ENCODE measurements at places on chromosomes 2 and 18.

DNA sequence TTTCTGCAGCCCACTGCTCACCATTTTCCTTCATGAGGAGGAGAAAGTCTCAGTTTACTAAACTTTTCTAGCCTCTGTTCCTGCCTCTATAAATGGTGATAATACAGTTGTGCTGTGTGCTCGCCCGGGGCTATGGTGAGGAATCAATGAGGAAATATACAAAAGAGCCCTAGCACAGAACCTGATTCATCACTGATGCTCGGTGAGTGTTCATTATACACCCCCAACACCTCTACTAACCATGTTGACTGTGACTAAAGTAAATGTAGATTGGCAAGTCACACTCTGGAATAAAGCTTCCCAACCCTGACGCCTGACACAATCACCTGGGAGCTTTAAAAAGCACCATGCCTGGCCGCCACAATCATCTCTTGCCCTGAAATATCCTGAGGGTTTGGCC is 118.8 kb upstream of the CYP1B1 start:
- no peak for DNase-seq

DNA sequence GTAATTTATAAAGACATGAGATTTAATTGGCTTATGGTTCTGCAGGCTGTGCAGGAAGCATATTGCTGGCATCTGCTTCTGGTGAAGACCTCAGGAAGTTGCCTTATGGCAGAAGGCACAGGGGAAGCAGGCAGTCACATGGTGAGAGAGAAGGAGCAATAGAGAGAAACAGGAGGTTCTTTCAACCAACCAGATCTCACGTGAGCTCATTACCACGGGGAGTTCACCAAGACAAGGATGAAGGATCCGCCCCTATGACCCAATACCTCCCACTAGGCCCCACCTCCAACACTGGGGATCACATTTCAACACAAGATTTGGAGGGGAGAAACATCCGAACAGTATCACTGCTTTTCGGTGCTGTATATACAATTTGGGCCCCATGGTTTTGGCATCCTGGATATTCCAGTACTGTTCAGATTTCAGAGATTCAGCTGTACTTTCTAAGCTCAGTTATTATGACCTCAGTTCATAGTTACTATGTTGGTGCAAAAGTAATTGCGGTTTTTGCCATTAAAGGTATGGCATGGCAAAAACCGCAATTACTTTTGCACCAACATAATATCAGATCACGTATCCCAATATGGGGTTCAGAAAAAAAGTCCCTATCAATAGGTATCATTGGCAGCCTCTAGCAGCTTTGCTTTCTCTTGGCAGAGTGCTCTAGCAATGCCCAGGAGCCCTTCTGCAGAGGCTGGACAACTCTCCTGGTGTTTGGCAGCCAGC is 189.6 kb upstream of the SIX3 start:
- DNase-seq, result no peak

- no peak for DNase-seq
Measured at GRCh38 chr2:28543316-28544035, 47.6 kb downstream of the PLB1 start.

DNA sequence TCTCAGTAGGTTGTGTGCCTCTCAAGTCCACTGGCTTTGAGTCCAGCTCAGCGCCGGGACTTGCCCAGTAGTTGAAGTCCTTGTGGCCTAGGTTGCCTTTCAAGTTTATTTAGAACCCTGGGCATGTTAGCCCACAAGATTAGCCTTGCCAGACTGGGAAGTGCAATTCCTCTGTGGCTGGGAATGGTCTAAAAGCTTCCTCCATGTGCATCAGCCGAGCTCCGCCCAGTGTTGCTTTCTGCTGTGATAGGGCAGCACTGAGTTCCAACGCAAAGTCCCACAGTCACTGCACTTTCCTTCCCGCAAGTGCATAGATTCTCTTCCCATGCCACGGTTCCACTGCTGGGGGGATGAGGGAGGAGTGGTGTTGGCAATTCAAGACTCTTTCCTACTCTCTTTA is 308.9 kb upstream of the THUMPD2 start:
- no peak for DNase-seq

- no peak for DNase-seq
Measured at GRCh38 chr18:21063011-21063410, 48.6 kb downstream of the ROCK1 start.

- no peak for DNase-seq
Measured at GRCh38 chr2:30652271-30652915, 154.9 kb downstream of the CAPN13 start.

GRCh38 chr2:9092383-9093282 is 89.1 kb upstream of the MBOAT2 start:
- no peak for DNase-seq

- DNase-seq, result no peak
Measured at GRCh38 chr2:234495251-234496054, 1.4 kb downstream of the ARL4C start.

DNA sequence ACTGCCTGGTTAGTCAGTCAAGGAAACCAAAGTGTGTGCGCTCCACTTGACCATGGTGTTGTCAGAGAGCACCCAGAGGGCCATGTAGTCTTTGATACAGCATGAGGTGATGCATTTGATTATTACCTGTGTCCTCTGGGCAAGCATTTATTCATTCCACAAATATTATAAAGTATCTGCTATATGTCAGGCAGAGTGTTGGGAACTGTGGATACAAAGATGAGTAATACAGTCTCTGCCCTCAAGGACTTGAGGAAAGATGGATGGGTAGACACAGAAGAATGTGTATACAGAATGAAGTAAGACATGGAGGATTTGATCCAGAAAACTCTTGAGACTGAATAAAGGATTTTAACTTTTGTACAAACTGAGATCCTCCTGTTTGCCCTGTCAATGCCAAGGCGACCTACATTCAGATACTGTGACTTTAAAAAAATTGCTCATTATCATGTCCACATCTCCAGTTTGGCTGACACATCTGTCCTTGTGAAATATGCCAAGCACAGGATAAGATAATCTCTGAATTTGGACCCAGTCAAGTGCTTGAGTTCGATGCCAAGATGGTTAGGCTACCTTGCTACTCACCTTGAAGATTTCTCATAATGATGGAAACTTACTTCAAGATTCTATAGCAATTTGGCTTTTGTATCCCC is 50.8 kb downstream of the ACYP2 start:
- DNase-seq, result no peak

- DNase-seq, result no peak
Measured at GRCh38 chr2:218832520-218832919, 917 bp upstream of the PRKAG3 start.

DNA sequence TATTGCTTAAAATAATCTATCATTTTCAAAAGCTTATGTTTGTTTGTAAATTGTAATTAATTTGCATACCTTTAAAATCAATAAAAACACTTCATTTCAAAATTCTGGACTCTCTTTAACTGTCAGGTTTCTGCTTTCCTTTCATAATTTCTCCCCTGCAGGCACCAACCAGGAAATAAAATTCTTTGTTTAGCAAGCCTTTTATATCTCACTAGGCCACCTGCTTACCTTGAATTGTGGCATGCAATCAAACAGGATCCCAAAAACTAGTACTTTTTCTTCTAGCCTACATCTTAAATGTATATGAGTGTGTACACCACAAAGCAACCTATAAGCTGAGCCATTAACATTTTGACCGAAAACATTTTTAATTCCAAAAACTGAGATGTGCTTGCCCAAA is 233.1 kb downstream of the NR4A2 start:
- DNase-seq, result no peak

DNA sequence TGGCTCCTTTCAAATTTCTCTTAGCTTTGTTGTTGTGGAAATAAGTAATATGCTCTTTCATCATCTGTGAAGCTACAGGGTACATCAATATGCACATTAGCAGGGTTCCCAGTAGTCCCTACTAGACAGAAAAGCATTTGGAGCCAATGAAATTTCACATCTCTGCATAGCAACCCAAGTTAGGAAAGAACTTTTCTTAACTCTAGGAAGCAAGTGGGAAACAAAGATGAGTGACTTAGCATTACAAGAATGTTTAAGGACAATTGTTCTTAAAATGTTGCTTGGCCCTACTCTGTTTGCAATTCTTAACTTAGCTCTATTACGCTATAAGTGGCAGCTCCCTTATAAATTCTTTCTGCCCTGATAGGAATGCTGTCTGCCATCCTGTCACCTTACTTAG is 39.6 kb downstream of the ZEB2 start:
- no peak for DNase-seq

DNA sequence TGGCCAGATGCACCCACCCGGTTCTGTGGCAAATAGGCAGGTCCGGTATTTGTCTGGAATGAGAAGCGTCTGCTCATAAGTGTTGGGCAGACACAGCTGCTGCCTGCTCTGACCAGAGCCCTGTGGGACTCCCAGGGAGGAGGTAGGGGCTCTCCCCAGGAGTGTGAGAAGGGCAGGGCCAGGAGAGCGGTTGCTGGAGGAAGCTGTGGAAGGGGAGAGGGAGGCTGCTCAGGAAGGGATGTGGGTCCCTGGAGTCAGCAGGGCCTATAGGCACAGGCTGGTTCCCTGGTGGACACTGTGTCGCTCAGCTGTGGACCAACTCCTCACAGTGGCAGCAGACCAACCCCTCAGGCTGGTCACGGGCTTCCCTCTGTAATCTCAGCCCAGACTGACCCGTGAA is 109.2 kb downstream of the DYSF start:
- no peak for DNase-seq

- DNase-seq, result no peak
Measured at GRCh38 chr18:58496937-58497336, 132.0 kb downstream of the ALPK2 start.

GRCh38 chr18:31079973-31080372 is 22.2 kb downstream of the DSC2 start:
- no peak for DNase-seq

DNA sequence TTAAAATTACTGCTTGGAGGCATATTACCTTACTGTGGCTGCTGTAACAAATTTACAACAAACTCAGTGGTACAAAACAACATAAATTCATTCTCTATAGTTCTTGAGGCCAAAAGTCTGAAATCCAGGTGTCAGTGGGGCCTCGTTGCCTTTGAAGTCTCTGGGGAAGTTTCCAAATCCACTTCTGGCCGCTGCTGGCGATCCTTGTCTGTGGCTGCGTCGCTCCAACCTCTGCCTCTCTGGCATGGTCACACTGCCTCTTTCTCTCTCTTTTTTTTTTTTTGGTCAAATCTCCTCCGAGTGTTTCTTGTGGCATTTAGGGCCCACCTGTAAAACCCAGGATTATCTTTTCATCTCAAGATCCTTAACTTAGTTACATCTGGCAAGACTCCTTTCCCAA is 182.8 kb downstream of the ST6GAL2 start:
- no peak for DNase-seq

DNA sequence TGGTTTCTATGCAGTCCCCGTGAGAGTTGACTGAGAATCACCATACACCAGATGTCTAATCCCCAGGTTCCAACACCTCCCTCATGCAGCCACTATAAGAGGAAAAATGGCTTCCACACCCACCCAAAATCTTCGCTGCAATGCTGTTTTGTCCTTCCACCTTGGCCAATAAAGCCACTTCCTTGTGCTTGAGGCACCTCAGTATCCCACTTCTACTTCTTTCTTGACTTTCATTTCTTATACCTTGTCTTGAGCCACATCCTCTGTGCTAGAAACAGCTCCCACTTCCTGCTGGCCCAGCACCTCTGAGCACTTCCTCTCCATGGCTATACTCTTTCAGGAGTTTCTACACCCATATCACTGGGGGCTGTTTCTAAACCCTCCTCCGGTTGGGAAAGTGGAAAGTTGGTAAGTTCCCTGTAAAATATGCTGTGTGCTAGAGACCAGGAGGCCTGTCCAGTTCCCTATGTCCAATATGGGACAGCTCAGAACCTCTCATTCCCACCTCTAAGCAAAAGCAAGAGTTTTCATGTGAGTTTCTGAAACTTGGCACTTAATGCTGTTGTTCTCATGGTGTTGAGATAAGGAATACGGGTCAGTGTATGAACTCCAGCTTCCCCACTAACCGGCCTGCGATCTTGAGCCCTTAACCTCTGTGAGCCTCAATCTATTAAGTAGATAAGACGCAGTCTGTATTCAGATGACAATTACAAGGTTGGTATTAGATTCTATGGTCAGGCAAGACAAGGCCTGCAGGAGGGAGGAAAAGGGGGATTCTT is 209.1 kb upstream of the ID2 start:
- no peak for DNase-seq

All from G401 (cell line).